ENCODE measurements at places on chromosomes 12 and 14. TPM values are rescaled to one million over a fixed set of nuclear protein-coding genes. Genes with fewer than 3 reads are reported as not detected.

- peak; percentile 64 for DNase-seq
- no peaks in the 10 kb centered on the region for H3K27me3 ChIP-seq
- H3K4me3 ChIP-seq: no peak overlapping the region
- peaks cover 58% of the 10 kb centered on the region for H3K4me1 ChIP-seq
Measured at GRCh38 chr14:68711561-68712309, 81.1 kb downstream of the ZFP36L1 start.

- peaks cover 20% of the 10 kb centered on the region for H3K4me1 ChIP-seq
- H3K4me3 ChIP-seq: no peak overlapping the region
- no peak for DNase-seq
- no peak overlapping the region for H3K27ac ChIP-seq
Measured at GRCh38 chr12:89210277-89210676, 142.0 kb downstream of the DUSP6 start.

DNA sequence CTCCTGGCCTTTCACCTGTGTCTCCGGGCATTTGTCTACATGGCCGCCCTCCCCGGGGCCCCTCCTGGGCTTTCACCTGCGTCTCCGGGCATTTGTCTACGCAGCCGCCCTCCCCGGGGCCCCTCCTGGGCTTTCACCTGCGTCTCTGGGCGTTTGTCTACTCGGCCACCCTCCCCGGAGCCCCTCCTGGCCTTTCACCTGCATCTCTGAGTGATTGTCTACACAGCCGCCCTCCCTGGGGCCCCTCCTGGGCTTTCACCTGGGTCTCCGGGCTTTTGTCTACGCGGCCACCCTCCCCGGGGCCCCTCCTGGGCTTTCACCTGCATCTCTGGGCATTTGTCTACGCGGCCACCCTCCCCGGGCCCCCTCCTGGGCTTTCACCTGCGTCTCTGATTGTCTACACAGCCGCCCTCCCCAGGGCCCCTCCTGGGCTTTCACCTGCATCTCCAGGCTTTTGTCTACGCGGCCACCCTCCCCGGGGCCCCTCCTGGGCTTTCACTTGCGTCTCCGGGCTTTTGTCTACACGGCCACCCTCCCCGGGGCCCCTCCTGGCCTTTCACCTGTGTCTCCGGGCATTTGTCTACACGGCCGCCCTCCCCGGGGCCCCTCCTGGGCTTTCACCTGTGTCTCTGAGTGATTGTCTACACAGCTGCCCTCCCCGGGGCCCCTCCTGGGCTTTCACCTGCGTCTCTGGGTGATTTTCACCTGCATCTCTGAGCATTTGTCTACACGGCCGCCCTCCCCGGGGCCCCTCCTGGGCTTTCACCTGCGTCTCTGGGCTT, 68.0 kb upstream of the GALNT9 start:
- DNase-seq: peak; percentile 44
- no peaks in the 10 kb centered on the region for H3K4me1 ChIP-seq
- peaks cover 87% of the 10 kb centered on the region for H3K27me3 ChIP-seq
- H3K36me3 ChIP-seq: no peaks in the 10 kb centered on the region
- no peak overlapping the region for H3K27ac ChIP-seq

DNA sequence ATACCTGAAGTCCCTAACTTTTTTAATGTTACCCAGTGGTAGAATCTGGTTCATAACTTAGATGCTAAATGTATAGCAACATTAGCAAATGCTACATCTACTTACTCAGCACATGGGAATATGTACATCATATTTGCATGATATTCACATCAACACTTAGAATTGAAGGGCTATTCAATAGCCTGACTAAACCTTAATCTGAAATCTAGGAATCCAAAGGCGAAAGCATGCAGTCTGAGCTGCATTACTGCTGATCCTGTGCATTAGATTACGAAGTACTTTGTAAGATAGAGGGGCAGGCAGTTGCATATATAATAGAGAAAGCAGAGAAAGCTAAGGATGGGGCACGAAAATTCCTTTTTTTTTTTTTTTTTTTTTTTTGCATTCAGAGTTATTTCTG, 40.4 kb downstream of the SLC38A4 start:
- H3K27me3 ChIP-seq: no peaks in the 10 kb centered on the region
- no peaks in the 10 kb centered on the region for H3K36me3 ChIP-seq
- H3K27ac ChIP-seq: no peak overlapping the region
- no peak for DNase-seq

Gene ANO2
- 1.3 TPM for total RNA-seq

GRCh38 chr12:8014836-8015235, 17.7 kb upstream of the FOXJ2 start:
- H3K4me3 ChIP-seq: no peak overlapping the region
- peaks cover 12% of the 10 kb centered on the region for H3K4me1 ChIP-seq
- DNase-seq: no peak
- no peak overlapping the region for H3K27ac ChIP-seq

GRCh38 chr12:53048780-53049401, 974 bp upstream of the TNS2 start:
- H3K27ac ChIP-seq: peak overlapping the region; percentile 99
- H3K27me3 ChIP-seq: no peaks in the 10 kb centered on the region
- H3K4me3 ChIP-seq: peak overlapping the region; percentile 74
- no peaks in the 10 kb centered on the region for H3K36me3 ChIP-seq

Gene SMCO2
- total RNA-seq: 1.3 TPM

GRCh38 chr12:47841910-47842309, 22.2 kb upstream of the HDAC7 start:
- peaks cover 8% of the 10 kb centered on the region for H3K36me3 ChIP-seq
- no peaks in the 10 kb centered on the region for H3K27me3 ChIP-seq
- peaks cover 48% of the 10 kb centered on the region for H3K4me1 ChIP-seq
- no peak for DNase-seq

Gene RERG
- total RNA-seq: 23.9 TPM

GRCh38 chr12:66035288-66035966, 95.1 kb downstream of the LLPH start:
- H3K4me3 ChIP-seq: no peak overlapping the region
- DNase-seq: no peak
- no peaks in the 10 kb centered on the region for H3K36me3 ChIP-seq
- H3K27ac ChIP-seq: no peak overlapping the region
- no peaks in the 10 kb centered on the region for H3K27me3 ChIP-seq

GRCh38 chr14:56821177-56821576, 10.9 kb upstream of the OTX2 start:
- no peak for DNase-seq
- H3K27me3 ChIP-seq: peaks cover 61% of the 10 kb centered on the region
- H3K4me3 ChIP-seq: no peak overlapping the region
- H3K4me1 ChIP-seq: peaks cover 10% of the 10 kb centered on the region
- H3K36me3 ChIP-seq: no peaks in the 10 kb centered on the region

GRCh38 chr12:12919666-12920435, 28.5 kb downstream of the GPRC5A start:
- no peaks in the 10 kb centered on the region for H3K27me3 ChIP-seq
- H3K4me1 ChIP-seq: peaks cover 10% of the 10 kb centered on the region
- H3K36me3 ChIP-seq: no peaks in the 10 kb centered on the region
- no peak overlapping the region for H3K27ac ChIP-seq

Gene MANSC4
- total RNA-seq: not detected

Gene SLC7A7
- 2.2 TPM for total RNA-seq

- no peaks in the 10 kb centered on the region for H3K27me3 ChIP-seq
- H3K27ac ChIP-seq: no peak overlapping the region
- H3K4me3 ChIP-seq: no peak overlapping the region
- peaks cover 4% of the 10 kb centered on the region for H3K4me1 ChIP-seq
Measured at GRCh38 chr14:32121948-32122347, 44.8 kb downstream of the ARHGAP5 start.

Gene KRT82
- total RNA-seq: 5.7 TPM

Gene TAMALIN
- 11.5 TPM for total RNA-seq

DNA sequence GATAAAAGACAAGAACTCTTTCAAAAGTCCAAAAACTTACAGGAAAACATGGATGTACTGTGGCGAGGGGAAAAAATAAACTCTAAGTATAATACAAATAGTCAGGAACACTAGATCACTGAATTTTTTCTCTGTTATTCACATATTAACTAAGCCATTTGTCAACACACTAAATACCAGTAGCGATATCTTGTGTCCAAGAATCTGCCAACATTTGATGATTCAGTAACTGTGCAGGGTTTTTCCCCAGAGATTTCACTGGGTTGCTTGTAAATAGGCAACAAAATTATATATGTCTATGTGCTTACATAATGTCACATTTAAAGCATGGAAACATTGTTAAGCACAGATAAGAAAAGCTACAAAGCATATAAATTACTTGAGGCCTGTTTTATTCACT, 205.9 kb downstream of the KIF21A start:
- no peak overlapping the region for H3K4me3 ChIP-seq
- DNase-seq: no peak
- no peaks in the 10 kb centered on the region for H3K4me1 ChIP-seq
- no peaks in the 10 kb centered on the region for H3K36me3 ChIP-seq

Gene PLEKHD1
- 1.5 TPM for total RNA-seq

Gene KCNH3
- total RNA-seq: 0.59 TPM
